ENCODE measurements at places on chromosomes 13 and 19.

DNA sequence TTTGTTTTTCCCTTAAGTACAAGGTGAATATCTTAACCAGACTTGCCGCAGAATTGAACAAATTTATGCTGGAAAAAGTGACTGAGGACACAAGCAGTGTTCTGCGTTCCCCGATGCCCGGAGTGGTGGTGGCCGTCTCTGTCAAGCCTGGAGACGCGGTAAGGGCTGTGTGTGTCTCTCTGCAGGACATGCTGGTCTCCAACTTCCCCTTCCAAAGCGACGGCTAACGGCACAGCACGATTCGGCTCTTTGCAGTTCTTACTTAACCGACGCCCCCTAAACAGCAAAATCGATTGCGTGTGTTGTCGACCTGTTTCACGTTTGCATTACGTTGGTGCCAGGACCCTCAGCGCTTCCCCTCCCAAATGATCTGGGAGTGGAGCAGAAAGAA, 73.2 kb downstream of the GGACT start:
- DNase-seq = no peak

- no peak for DNase-seq
Measured at GRCh38 chr19:2225415-2226050, 10.6 kb downstream of the PLEKHJ1 start.

DNA sequence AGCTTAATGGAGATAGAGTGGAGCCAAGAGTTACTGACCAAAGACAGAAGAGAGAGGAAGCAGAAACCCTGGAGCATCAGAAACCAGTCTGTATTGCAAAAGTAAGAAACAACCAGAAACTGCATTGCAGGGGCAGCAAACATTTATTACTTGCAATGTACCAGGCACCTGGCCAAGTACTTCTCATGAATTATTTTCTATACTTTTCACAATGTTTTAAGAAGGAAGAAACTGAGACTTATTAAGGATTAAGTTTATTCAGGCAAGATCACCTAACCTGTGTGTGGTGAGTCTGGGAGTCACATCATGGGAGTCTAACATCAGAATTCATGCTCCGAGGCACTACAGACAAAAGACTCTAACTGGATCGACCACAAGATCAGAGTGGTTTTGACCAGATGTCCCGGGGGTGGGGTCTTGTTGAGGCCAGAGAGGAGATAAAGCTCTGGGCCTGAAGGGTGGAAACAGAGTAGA, 47.4 kb downstream of the TNFRSF19 start:
- no peak for DNase-seq

DNA sequence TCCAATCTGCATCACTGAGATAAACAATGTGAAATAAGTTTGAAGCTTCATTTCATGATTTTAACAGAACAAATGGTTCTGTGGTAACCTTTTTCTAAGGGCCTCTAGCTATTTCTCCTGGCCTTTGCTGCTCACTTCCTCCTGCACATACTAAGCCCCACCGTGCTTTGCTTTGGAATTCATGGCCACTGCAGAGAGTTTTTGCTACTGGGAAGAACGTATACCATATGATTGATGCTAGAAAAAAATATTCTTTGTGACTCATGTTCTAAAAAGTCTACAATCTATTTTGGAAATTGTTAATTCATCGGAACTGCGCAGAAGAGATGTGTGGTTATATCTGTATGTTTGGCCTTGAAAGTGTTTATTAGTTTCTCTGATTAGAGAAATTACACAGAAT, 747.3 kb downstream of the PCDH9 start:
- DNase-seq = no peak

DNA sequence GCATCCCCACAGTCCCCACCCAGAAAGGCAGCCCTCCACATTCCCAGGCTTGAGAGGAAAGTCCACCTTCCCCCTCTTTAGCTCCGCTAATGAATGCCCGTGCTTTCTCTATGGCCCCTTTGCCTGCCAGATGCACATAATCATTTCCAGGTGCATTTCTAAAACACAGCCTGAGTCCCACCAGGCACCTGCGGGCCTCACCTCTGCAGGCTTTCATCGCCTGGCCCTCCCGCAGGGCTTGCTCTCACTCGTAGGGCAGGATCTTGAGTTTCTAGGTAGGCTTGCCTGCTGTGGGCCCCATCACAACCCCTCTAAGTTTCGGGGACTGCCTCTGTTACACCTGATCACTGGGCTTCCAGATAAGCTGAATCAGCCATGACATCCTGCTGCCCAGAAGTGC, 173.6 kb downstream of the ZNF536 start:
- no peak for DNase-seq

- no peak for DNase-seq
Measured at GRCh38 chr13:113607889-113608635, 23.5 kb downstream of the TFDP1 start.

- DNase-seq = no peak
Measured at GRCh38 chr19:31504221-31504620, 155.0 kb upstream of the TSHZ3 start.

DNA sequence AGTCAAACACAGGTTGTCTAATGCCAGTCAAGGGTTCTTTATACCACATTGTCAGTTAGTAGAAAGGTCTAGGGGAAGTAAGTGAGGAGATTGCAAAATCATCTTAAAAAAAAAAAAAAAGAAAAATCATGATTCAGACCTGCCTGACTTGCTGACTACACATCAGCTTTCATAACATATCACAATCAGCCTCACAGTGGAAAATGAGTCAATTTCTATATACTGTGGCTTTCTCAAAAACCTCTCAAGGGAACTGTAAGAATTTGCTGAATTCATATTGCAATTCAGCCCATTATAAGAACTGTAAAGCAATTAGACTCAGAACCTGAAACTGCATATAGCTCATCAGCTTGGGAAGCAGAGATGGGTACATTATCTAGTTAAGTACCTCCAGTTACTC, 75.3 kb upstream of the GPC6 start:
- no peak for DNase-seq

- DNase-seq = no peak
Measured at GRCh38 chr19:55550321-55550650, 4.9 kb upstream of the SBK3 start.

DNA sequence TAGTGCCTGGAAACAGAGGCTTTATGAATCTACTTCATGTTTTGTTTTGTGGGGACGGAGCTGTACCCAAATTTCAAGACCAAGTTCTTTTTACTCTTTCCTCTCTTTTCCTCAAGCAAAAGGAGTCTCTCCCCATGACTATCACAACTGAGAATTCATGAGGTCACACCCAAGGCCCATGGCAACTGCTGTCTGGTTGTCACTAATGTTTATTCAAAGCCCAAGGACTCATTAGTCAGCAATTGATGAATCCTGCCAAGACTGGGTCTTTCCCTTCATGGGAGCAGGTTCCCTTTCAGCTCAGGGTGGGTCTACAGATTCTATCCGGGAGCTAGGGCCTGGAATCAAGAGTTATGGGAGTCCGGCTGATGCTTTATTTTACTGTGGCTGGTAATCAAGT, 441.5 kb upstream of the PCDH20 start:
- no peak for DNase-seq

DNA sequence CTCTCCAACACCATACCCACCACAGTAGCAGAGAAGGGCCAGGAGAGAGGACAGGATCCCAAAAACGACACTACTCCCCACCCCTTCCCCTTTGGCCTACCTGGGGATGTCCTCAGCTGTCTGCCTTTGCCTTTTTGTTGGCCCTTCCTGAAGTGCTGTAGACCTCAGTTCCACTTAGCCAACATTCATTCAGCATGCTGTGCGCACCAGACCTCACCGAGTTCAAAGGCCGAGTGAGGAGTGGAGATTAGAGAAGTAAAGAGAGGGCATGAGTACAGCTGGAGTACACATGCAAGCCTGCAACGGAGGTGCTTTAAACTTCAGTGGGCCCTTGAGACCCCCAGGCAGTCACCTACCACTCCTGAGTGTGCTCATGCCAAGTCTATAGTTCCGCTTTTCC, 99.0 kb downstream of the TEX26 start:
- DNase-seq = no peak

GRCh38 chr13:75153834-75154233, 328.1 kb downstream of the TBC1D4 start:
- no peak for DNase-seq

DNA sequence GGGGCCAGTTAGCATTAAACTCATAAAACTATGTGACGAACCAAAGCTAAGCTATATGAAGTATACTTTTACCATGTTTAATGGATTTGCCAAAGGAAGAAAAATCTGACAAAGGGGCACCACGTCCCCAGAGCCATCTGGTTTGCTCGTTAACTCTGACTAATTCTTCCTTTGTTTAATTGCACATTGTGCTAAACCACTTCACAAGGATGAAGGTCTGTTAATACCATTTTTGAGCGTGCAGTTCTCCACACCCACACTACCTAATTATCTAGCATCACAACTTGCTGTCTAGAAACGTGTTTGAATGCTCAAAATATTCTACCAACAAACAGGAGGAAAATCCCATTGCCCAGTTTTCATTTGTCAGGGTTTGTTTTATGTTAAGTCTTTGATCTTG, 74.8 kb downstream of the COL4A1 start:
- DNase-seq = no peak

- no peak for DNase-seq
Measured at GRCh38 chr19:30692879-30693503, 320.8 kb downstream of the ZNF536 start.

DNA sequence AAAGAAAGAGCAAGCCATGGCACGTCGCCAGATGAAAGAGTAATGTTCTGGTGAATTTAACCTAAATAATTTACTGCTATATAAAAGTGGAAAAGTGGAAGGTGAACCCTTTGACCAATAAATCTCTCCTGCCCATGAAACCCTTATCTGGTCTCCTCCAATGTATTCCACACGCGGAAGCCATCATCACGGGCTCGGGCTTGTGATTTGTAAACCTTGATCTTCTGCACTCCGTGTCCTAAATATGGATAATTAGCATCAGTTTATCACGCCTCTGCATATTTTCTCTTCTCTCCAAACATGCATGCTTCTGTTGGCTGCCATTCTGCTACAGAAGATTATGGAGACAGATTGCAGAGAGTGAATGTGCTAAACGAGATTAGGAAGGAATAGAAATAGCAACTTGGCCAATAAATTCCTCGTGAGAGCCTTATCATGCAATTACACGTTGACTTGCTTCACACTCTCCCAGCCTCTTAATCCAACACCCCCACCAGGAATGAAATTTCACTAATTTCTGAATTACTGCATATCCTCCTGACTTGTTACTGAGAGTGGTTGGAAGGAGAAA, 34.5 kb downstream of the SOX1 start:
- no peak for DNase-seq

DNA sequence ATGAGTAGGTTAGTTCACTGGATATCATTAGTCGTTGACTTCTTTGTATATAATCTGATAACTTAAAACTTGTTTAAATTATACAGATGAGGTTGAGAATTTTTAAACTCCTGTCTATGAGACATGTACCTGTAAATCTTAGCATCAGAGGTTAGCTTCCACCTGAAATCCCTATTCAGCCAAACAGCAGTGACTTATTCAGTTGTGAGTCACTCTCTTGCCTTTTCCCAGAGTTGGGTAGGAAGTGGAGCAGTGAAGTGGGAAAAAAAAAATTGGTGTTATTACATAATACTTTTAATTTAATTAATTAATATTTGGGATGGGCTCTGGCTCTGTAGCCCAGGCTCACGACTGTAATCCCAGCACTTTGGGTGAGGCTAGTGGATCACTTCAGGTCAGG, 32.9 kb downstream of the ZNF701 start:
- DNase-seq = no peak

DNA sequence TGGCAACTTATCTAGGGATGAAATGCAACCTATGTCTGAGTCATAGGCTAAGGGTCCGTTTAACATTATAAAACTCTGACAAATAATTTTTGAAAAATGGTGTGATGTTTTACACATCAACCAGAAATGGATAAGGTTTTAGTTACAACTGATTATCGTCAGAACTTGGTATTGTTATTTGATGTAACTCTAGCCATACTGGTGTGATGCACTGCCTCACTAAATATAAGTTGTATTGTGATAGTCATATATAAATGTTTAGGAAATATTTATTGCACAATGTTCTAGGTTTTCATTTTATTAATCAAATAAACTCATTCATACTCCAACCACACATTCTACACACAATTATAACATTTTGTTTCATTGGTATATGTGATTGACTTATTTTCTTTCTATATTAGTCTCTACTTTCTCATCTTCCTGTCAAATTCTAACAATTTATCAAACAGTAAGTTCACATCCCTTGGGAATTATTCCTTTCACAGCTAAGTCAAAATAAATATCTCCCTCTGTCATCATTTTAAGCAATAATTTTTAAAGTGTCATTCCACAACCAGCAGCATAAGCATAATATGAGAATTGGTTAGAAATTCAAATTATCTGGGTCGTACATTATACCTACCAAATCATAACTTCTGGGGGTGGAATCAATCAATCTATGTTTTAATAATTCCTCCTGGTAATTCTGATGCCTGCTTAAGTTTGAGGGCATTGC, 873.9 kb downstream of the SLITRK1 start:
- no peak for DNase-seq

DNA sequence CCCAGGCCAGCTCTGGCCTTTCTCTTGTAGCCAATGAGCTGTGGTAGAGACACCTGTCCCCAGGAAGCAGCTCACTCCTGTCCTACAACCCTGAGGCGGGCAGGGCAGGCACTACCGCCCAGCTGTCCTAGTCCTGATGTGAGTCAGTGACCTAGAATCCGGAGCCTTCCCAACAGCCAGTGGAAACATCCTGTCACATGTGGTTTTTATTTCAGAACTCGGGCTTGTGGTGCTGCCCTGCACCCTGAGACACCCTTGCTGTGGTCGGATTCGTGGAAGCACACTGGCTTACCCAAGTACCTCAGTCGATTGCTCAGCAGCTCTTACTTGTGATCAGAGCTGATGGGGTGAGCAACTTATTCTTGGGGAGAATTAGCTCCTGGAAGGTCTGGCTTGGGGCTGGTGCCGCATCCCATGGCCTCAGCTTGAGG, 83.6 kb upstream of the ARHGEF7 start:
- DNase-seq = no peak

- DNase-seq = no peak
Measured at GRCh38 chr13:96762876-96763275, 231.4 kb downstream of the OXGR1 start.

DNA sequence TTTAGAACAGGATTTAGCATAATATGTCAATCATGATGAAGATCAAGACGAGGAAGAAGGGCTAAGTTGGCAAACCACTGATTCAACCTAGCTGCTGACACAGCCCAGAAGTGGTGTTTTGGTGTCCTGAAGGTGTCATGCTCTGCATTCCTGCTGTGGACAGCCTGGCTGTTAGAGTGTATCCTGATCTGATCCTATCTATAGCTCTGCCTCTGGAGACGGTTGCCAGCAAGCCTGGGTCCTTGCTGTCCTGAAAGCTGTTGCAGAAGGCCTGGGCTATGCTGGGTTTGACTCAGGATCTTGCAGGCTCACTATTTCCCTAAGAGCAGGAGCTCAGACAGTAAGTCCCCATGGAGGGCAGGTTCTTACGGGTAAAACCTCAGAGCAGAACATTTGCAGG, 416.4 kb downstream of the TSHZ3 start:
- DNase-seq = no peak

DNA sequence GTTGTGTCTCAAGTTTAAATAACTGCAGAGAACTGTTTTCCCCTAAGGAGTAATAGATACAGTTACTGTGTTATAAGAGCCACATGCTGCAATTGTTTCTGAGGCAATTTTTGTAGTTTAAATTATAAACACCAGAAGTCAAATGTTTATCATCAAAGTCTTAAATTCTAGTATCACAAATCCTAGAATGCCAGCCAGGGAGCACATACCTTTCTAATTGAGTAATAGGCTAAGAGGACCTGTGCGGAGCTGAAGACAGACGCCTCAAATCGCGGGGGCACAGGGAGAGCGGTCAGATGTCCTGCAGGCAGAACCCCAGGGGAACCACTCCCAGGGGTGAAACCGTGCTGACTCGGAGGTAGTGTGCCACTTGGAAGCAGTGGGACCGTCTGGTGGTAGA, 65.2 kb upstream of the TNFRSF19 start:
- no peak for DNase-seq

Data from stimulated activated CD8-positive, alpha-beta memory T cell treated with anti-CD3 and anti-CD28 coated beads, Interleukin-4, amount 100 ng/mL, for 24 hours (primary cell).